ENCODE measurements at places on chromosomes 12 and 14. TPM values are rescaled to one million over a fixed set of nuclear protein-coding genes. Genes with fewer than 3 reads are reported as not detected.

DNA sequence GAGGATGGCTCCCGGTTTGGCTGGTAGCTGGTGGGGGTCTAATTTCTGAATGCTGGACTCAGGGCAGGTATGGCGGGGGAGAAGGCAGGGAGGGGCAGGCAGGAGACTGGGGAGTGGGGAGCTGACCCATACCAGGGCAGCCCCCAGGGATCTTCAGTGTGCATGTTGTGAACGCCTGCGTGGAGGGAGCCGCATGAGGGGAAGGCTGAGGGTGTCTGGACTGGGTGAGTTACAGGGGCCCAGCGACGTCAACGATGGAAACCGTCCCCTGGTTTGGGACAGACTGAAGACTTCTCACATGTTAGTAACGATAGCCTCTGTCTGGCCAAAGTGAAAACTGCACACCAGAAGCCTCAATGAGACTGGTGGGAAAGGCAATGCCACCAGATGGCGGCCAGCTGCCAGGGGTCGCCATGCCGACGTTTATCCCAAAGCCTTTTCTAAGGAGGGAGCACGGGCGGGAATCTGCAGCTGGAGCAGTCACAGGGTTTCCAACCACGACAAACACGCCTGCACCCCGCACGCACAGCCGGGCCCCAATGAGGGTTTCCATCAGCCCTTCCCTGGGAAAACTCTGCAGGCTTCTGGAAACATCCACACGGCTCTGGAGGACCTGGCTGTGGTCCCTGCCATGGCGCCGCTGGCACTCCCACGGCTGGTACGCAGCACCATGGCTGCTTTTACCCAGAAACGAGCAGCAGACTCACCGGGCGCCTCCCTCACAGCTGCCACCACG, 14.0 kb downstream of the PGAM5 start:
- DNase-seq: no peak

- DNase-seq: no peak
These were observed 258.2 kb upstream of the PRKD1 start for GRCh38 chr14:30185832-30186231.

Gene PPP1R12A
- 36.1 TPM for total RNA-seq

- no peak for DNase-seq
These were observed 54.3 kb downstream of the CD9 start for GRCh38 chr12:6254491-6254890.

Gene ZNF385A
- 6.0 TPM for total RNA-seq

Gene OR4E2
- not detected for total RNA-seq

DNA sequence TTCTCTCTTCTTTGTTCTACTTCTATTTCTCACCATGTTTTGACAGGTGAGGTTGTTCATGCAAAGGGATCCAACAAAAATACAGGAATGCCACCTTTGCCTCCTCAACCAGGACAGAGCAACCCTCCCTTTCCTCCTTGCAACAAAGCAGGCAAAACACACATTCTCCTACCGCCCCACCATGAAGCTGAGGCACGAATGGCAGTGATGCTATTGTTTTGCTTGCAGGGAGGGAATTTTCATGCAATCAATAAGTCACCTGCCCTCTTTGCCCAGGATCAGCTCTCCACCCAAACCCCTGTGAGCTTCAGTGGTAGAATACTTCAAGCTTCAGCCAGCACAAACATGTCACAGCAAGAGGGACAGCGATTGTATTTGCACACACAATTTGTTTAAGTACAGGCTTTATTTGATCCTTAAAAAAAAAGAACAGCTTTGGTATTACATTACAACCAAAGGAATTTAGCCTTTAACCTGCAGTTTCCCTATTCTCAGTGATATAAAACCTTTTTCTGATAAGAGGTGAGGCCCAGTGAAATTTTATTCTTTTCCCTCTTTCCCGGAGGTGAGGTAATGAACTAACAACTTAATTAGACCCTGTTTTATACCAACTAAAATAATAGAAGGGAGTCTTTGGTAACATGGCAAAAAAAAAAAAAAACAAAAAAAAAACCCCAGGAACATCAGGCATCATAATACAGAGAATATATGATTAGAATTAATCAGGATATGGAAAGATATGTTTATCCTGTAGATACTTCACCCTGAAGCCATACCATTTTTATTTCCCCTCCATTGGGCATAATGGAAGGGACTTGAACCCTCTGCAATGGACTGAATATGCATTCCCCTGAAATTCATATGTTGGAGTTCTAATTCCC, 87.0 kb upstream of the EEA1 start:
- no peak for DNase-seq

DNA sequence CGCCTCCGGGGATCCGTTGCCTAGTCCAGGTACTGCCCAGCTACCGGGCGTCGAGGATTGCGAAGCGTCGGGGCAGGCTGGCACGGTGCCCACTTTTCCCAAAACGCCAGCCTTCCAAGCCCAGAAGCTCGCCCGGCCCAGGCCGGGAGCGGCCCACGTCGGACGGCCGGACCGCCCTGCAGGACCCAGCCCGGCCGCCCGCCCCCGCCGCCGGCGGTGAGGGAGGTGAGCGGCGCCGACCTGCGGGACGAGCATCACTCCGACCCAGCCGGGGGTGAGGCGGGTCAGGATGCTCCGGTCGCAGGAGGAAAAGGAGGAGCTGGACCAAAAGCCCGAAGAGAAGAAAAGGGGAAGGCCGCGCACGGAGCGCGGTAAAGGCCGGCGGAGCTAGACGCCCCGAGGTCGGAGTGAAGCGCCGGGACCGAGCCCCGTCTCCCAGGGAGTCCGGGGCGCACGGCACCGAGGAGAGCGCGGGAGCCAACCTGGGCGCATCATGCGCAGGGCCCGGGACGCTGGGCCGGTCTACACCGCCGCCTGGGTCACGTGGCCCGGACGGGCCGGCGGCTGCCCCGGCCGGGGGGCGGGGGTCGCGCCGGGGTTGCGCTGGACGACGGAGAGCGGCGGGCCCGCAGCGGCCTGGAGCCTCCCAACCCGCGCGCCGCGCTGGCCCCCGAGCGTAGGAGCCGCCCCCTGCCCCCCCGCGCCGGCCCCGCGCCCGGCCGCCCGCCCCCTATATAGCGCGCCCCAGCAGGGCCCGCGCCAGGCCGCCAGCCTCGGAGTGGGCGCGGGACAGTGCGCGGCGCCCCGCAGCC, at the start of gene AQP5:
TSS of gene AQP5 (plus strand) at position 762 of the 812 bp plus-strand sequence. CDS start 146 bp downstream, outside the sequence.
- DNase-seq: no peak

- DNase-seq: peak; percentile 39
These were observed 21.3 kb downstream of the GCH1 start for GRCh38 chr14:54881235-54881760.

Gene LMO3
- total RNA-seq: not detected

- no peak for DNase-seq
These were observed 447.3 kb downstream of the NELL2 start for GRCh38 chr12:44428825-44429224.

- DNase-seq: no peak
These were observed 99.5 kb downstream of the KIF26A start for GRCh38 chr14:104237651-104238423.

DNA sequence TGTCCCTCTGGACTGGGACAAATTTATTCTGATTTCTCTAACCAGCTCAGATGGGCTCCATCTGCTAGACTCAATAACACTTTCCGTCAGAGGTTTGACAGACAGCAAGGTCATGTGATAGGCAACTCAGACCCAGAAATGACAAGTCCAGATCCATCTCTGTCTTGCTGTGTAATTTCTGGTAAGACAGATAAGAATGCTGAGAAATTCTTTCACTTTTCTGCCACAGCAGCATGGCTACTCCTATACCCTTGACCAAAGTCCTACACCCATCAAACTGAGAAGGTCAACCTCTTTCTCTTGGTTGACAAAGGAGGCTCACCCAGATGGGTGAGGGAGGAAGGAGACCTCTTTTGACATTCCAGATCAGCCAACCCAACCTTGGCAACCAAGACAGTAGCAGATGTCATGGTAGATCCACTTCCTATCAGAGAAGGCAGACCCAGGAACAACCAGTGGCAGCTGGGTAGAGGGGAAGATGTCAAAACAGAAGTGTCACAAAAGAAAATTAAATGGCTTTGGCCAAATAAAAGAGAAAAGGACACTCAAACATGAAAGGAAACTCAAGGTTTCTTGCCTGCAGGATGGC, 36.9 kb upstream of the PRKAB1 start:
- no peak for DNase-seq

GRCh38 chr14:35533357-35534207, at the start of gene INSM2:
TSS of gene INSM2 (plus strand) at chr14:35534164. CDS start at chr14:35534253, 89 bp downstream.
- no peak for DNase-seq
